ENCODE measurements at places on chromosomes 3 and 15. TPM values are rescaled to one million over a fixed set of nuclear protein-coding genes. Genes with fewer than 3 reads are reported as not detected.

The EIF1B gene
- total RNA-seq, result 15.8 TPM

The SLC4A7 gene
- total RNA-seq, result 10.1 TPM

- no peak for DNase-seq
- H3K4me1 ChIP-seq, result no peaks in the 10 kb centered on the region
- no peak overlapping the region for H3K27ac ChIP-seq
- no peaks in the 10 kb centered on the region for H3K27me3 ChIP-seq
- H3K36me3 ChIP-seq, result no peaks in the 10 kb centered on the region
- H3K4me3 ChIP-seq, result no peak overlapping the region
Observed at GRCh38 chr3:64728994-64729393, 41.2 kb upstream of the ADAMTS9 start.

The CP gene
- 5.7 TPM for total RNA-seq
